ENCODE measurements at places on chromosomes 2 and 18.

DNA sequence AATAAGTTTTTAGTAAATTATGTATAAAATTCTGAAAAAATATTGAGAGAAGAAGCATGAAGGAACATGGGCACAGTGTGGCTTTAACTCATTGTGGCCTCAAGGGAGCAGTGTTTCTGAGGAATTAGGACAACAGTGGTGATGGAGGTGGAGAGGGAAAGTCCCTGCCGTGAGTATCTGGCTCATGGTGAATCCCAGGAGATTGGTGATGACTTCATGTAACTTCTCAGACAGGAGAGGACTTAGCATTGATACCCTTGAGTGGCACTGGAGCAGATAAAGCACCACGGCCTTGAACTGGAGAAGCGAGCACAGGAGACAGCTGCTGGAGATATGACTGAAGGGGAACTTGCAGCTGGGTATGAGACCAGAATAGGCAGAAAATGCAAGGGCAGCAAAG, 35.0 kb upstream of the LRP1B start:
- DNase-seq, result no peak

- DNase-seq, result no peak
These were observed 189.4 kb downstream of the ALK start for GRCh38 chr2:29731948-29732347.

- peak; percentile 64 for DNase-seq
These were observed 5.8 kb downstream of the GAD1 start for GRCh38 chr2:170822290-170823087.

GRCh38 chr2:229519655-229520430, 194.5 kb downstream of the DNER start:
- no peak for DNase-seq

GRCh38 chr2:54476852-54477251, 20.7 kb downstream of the SPTBN1 start:
- DNase-seq, result no peak

DNA sequence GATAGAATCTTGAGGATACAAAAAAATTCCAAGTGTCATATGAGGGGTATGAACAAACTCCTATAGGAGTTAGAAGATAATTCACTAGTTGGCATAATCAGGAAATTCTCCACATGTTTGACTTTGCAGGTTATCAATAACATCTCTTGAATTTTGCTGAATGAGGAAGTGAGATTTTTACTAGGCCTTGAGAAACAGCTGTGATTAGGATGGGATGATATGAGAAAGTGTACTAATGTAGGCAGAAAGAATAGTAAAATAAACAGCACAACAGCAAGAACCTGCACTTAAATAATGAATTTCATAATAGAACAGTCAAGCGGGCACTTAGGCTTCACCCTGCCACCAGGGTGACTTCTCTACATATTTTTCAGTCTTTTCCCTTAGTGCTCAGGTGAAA, 570.8 kb upstream of the CRIM1 start:
- no peak for DNase-seq

GRCh38 chr2:68646303-68646702, 2.9 kb downstream of the PROKR1 start:
- no peak for DNase-seq

DNA sequence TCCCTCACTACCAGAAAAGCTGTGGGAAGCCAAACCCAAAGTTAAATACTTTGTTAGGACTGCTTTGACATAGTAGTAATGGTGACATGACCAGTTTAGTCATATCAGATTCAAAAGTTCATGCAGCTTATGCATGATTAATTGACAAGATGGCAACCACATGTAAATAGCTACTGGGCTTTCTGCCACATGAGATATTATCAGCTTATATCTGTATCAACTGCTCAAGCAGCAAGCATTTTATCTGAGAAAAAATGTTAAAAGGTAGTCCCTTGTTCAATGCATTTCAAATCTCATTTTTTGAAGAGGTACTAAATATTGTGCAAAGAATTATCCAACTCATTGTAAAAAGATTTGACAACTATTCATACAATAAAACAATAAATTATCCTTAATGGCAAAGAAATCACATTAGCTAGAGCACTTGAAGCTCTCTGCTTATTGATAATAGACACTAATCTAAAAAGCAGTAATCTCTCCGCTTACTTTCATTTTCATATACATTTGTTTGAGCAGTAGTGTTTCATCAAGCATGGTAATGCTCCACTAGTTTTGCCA, 993.6 kb upstream of the NXPH2 start:
- DNase-seq, result no peak

- DNase-seq, result no peak
These were observed 183.6 kb upstream of the TMEM200C start for GRCh38 chr18:6078877-6079276.
